ENCODE measurements at places on chromosomes 6 and 20.
A peak's percentile ranks its signal among the peaks of the same experiment; 100 is the strongest.

DNA sequence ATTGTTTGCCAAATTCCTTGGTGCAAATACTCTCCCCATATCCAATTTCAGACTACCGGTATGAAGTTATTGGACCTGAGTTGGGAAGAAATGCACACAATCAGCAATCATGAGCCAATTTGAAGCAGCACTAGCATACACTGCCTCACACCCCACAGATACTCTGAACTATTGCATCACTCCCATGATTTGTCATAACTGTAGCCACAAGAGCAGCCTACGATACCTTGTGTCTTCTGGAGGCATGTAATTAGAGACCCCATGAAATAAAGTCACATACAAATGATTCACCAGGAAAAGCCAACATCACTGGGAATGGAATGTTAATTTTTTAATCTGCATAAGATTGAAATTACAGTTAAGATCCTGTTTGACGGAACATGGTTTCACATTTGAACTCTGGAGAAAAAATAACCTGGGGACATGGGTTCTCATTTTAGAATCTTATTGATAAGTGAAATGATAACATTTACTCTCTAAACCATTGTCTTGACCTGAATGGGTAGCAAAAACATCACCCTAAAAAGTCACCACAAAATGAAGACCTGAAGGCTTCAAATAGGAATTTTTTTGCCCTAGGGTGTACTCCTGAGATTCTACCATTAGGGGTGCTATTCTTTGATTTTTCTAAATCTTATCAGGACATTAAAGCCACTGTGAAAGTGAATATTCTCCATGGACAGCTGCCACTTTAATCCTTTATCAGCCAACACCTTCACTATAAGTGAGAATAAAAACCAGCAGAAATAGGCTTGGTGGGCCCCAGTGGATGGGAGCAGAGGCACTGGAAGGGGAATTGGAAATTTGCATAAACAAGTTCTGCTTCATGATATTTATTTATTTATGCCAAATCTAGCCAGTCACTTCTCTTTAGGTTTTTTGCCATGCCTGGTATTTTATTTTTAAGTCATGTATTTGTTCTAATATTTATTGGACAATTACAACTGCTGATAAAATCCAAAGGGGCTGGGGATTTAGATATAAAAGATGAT, 34.5 kb upstream of the HBS1L start:
- DNase-seq = no peak

DNA sequence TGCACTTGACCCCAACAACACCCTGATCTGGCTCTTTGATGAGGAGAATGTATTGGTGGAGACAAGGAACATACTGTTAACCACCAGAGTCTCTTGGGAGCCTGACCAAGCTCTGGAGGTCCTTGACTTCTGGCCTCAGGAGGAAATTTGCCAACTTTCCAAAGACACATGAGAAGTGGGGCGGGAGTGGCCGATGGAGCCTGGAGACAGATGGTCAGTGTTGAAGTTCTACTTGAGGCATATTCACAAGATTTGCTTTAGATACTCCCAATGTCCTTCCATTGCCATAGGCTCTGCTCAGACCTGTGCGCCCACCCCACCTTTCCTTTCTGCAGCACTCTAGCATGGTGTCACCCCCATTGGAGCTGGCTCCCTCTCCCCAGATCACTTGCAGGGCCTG, 241.0 kb downstream of the SLC24A3 start:
- no peak for DNase-seq

- no peak for DNase-seq
Observed at GRCh38 chr6:39348740-39349139, 26.2 kb upstream of the KCNK16 start.

- DNase-seq = no peak
Observed at GRCh38 chr6:26525838-26526237, 12.3 kb upstream of the HMGN4 start.

GRCh38 chr6:111096246-111096645, 8.9 kb downstream of the SLC16A10 start:
- DNase-seq = no peak

- no peak for DNase-seq
Observed at GRCh38 chr6:28251661-28252008, 434 bp downstream of the ZKSCAN4 start.

GRCh38 chr20:59006167-59006863, 739 bp downstream of the CTSZ start:
- no peak for DNase-seq

GRCh38 chr20:51419646-51420045, 122.9 kb downstream of the NFATC2 start:
- DNase-seq = no peak

- DNase-seq = no peak
Observed at GRCh38 chr6:164925681-164926530, 383.5 kb downstream of the C6orf118 start.

GRCh38 chr6:53244958-53245357, 96.3 kb upstream of the GCM1 start:
- peak; percentile 74 for DNase-seq

GRCh38 chr6:1242446-1242845, 69.5 kb upstream of the FOXQ1 start:
- no peak for DNase-seq

GRCh38 chr6:80460257-80460865, 353.9 kb downstream of the BCKDHB start:
- DNase-seq = no peak

- no peak for DNase-seq
Observed at GRCh38 chr6:128493877-128494276, 26.5 kb downstream of the PTPRK start.

GRCh38 chr6:94175465-94175864, 756.1 kb upstream of the EPHA7 start:
- no peak for DNase-seq

GRCh38 chr6:25447570-25447929, 168.4 kb downstream of the CARMIL1 start:
- no peak for DNase-seq

DNA sequence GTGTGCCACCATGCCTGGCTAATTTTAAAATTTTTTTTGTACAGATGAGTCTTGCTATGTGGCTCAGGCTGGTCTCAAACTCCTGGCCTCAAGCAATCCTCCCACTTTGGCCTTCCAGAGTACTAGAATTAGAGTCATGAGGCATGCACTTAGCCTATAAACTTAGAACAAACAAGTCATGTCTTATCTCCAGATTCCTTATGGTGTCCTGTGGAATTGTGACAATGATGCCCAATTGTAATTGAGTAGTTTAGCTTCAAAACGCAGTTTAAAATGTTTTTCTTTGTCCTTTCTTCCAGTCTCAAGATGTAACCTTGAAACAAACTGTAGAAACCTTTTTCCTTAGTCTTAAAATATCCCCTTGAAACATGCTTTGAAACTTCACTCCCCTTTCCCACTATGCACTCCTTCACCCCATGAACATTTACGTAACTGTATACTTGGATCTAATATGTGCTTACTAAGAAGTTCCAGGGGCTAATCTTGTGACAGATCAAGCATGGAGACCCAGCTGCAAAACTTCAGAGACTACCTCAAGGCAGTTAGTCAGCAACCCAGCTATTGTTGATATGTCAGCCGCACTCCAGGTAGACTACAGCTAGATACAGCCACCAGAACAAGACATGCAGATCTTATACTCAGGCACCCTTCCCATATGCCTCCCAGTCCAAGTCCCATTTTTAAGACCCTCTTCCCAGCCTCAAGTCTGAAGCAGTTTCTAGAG, 46.2 kb downstream of the MAN1A1 start:
- DNase-seq = no peak

GRCh38 chr20:44031781-44032582, 117.3 kb downstream of the TOX2 start:
- no peak for DNase-seq

- DNase-seq = no peak
Observed at GRCh38 chr6:163348789-163349680, 65.5 kb upstream of the QKI start.

DNA sequence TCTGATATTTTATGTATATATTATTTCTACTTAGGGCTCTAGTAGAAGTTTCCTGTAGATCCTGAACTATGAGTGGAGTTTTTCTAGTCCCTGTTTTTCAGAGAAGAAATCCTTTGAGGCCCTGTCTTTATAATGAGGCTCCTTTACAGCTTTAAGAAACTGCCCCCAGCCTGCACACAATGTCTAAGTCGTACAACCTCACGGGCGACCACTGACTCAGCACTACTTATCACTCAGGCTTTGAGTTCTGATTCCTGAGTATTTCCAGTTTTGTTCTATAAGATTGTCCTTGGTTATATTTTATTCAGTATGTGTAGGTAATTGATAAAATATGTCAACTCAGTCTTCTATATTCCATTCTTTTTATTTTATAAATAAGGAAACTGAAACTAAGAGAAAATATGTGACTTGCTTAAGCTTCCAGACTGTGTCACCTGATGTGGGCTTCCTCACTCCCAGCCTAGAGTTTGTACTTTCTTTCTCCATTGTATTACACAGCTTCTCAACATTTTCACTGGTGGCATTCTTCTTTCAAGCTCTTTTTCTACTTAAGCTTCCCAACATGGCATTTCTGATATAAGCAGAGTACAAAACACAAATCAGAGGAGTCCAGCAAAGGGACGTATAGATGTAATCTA, 167.0 kb downstream of the TBX18 start:
- no peak for DNase-seq

- DNase-seq = no peak
Observed at GRCh38 chr6:128443553-128443952, 76.8 kb downstream of the PTPRK start.

DNA sequence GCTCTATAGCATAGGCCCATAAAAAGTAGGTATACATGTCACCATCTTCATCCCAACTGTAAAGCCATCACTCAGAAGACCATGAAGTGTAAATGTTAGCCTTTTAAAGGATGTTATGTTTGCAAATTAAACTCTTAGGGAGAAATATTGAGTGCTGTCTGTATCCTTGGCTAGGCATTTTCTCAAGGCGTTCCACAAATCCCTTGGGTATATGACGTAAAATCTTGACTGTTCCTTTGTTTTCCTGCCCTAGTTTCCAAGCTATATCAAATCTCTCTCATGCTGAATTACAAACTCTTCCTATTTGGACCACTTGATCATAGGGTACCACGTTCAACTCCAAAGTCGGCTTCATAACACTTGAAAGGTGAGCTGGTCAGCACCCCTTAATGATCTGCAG, 486.2 kb downstream of the HDGFL1 start:
- no peak for DNase-seq

- DNase-seq = no peak
Observed at GRCh38 chr6:11755725-11756124, 22.9 kb downstream of the ADTRP start.

- no peak for DNase-seq
Observed at GRCh38 chr20:63066506-63067265, 59.9 kb upstream of the BHLHE23 start.

GRCh38 chr6:31578184-31579118, 3.1 kb downstream of the TNF start:
- DNase-seq = no peak

DNA sequence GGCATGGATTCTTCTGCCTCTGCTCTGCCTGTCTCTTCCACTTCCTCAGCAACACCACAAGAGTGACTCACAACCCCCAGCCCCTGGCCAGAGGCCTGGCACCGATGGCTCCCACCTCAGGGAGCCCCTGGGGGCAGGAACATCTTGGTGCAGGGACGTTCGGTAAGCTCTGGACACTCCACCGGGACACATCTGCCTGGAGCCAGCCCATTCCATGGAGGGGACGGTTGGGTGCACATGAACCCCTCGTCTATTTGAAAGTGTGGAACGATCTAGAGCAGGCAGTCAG, 246.5 kb downstream of the ERMARD start:
- DNase-seq = peak; percentile 61

DNA sequence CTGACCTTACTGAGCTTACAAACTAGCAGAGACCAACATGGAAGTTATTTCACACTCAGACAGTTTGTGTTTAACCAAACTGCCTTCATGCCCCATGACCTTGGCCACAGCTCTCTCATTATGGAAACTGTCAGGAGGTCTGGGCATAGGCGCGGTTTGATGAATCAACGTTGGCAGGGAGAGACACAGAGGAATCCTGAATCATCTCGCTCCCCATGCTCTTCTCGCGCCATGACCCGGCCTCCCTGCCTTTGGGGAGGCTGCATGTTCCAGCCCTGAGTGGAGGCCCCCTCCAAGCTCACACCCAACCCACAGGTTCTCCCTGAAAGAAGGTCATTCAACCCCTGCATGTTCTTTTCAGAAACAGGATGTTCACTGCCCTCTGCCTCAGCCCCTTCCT, 15.9 kb upstream of the GDAP1L1 start:
- DNase-seq = no peak

- DNase-seq = no peak
Observed at GRCh38 chr6:39530201-39530759, 194.9 kb downstream of the KIF6 start.

- no peak for DNase-seq
Observed at GRCh38 chr6:106972500-106972899, 2.0 kb downstream of the CD24 start.

DNA sequence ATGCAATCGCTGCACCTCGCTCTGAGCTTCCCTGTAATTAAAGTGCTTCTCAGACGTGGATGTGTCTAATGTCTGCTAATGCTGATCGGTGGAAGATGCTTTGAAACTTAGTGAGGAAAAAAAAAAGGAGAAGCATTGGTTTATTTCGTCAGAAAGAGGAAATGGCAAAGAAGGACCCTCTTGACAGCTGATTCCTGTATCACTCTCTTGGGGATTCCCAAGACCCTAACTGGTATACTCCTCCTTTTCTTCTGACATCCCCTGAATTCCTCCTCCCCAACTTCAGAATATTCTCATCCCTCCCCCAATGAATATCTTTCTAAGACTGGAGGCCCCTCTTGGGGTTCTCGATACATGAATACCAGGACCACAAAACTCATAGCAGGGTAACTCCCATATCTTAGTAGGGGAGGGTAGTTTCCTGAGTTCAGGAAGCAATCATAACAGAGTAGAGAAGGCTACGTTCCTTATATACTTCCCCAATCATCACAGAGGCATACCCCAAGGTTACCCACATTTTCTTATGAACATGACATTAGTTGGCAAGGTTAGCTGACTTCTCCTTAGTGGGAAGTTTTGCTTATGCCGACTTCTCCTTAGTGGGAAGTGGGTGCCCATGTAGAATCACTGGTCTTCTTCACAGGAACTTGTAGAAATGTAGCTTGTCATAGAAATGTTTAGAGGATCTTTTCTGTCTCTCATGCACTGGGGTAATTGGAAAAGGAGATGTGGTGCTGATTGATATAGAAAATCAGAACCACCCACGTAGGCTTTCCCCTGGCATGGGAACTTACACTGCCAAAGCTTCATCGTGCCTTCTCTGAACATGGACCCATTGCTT, 63.8 kb upstream of the ATXN1 start:
- no peak for DNase-seq

DNA sequence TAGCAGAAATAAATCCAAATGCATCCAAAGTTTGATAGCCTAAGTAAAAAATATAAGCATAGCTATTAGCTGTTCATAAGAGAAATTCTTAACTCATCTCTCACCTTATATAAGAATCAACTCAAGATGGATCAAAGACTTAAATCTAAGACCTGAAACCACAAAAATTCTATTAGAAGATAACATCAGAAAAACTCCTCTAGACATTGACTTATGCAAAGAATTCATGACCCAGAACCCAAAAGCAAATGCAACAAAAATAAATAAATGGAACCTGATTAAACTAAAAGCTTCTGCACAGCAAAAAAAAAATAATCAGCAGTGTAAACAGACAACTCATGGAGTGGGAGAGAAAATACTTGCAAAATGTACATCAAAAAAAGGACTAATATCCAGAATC, 184.3 kb downstream of the TFAP2A start:
- no peak for DNase-seq

- no peak for DNase-seq
Observed at GRCh38 chr6:80022803-80023202, 18.4 kb downstream of the TTK start.
